ENCODE measurements at places on chromosomes 3 and 15.

DNA sequence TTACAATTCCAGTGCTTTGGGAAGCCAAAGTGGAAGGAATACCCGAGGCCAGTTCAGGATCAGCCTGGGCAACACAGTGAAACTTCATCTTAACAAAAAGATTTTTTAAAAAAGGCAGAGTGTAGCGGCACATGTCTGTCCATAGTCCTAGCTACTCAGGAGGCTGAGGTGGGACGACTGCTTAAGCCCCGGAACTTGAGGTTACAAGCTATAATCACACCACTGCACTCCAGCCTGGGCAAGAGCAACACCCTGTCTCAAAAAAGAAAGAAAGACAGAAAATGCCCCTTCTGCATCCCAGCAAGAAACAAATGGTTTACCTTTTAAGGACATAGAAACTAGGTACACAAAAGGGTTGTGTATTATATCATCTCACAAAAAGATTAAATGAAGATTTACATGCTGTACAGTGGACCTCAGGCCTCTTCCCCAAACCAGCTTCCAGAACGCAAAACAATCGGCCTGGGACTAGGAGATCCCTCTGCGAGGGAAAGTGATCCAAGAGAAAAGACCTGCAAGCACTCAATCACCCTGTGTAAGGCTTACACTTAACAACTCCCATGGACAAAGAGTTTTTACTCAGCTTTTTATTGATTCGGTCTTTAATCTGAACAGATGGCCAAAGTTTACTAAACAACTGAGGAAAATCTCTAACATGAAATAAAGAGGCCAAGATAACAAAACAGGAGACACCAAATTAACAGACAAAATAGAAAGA, 21.2 kb downstream of the TFDP2 start:
- no peak for DNase-seq

DNA sequence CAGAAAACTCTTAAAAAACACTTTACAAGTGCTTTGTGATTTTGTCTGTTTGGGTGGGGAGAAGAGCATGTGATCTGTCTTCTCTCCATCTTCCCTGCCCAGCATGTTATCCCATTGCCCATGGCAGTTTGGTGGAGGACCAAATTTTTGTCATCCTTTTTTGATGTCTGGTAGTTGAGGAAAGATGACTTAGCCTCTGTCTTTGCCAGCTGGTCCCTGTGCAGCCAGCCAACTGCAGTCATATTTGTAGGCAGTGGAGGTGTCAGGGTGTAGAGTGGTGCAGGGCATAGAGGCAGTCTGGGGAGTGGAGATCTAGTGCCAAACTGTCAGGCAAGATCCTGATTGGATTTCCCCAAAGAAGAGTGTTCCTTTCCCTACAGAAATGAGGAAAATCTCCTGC, 40.7 kb downstream of the GASK1A start:
- no peak for DNase-seq

- no peak for DNase-seq
Observed at GRCh38 chr3:116233711-116234357, 211.5 kb downstream of the LSAMP start.

GRCh38 chr15:69931156-69931555, 166.6 kb downstream of the TLE3 start:
- no peak for DNase-seq

- DNase-seq, result no peak
Observed at GRCh38 chr3:131388490-131388799, 6.9 kb downstream of the NUDT16 start.

- DNase-seq, result no peak
Observed at GRCh38 chr3:11375333-11376088, 103.3 kb downstream of the ATG7 start.

GRCh38 chr3:65925254-65925954, 113.3 kb downstream of the MAGI1 start:
- DNase-seq, result no peak

DNA sequence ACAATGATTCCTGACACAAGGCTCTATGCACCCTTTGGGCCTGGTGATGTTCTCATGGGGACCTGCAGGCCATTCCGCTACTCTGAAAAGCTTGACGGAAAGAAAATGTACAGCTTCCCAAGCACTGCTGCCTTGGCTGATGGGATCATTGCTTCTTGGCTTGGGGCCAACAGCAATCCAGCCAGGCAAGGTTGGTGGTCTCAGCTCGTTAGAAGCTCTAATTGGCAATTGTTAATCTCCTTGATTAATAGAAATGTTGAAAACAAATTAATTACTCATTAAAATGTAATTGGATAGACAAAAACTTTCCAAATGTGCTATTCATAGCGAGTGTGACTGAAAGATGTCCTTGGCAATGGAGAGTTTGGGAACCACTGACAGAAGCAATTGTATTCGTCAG, 16.3 kb upstream of the MYZAP start:
- DNase-seq, result no peak

- no peak for DNase-seq
Observed at GRCh38 chr3:170974872-170975271, 51.6 kb downstream of the SLC2A2 start.

GRCh38 chr3:111676211-111677006, 81.3 kb upstream of the ZBED2 start:
- DNase-seq, result no peak

GRCh38 chr15:71333839-71334238, 218.6 kb downstream of the THSD4 start:
- no peak for DNase-seq

- no peak for DNase-seq
Observed at GRCh38 chr3:177881351-177881750, 654.9 kb upstream of the KCNMB2 start.

GRCh38 chr3:63877737-63878393, 14.2 kb downstream of the ATXN7 start:
- DNase-seq, result no peak

DNA sequence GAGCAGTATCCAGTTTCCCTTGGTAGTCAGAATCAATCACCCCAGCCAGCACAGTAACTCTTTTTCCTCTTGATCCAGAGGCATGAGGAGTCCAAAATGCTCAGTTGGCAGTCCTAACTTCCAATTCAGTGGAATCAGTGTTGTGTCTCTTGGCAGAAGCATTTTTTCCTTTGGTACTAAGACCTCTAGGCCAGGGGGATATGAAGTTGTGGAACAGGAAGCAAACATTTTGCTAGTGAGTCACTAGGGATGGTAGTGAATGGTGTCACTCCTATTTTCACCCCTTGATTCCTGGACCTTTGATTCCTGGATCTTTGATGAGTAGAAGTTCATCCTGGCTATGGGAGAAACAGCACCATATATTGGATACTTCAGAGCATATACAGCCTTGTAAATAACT, 70.5 kb upstream of the ALDH1A3 start:
- DNase-seq, result no peak

DNA sequence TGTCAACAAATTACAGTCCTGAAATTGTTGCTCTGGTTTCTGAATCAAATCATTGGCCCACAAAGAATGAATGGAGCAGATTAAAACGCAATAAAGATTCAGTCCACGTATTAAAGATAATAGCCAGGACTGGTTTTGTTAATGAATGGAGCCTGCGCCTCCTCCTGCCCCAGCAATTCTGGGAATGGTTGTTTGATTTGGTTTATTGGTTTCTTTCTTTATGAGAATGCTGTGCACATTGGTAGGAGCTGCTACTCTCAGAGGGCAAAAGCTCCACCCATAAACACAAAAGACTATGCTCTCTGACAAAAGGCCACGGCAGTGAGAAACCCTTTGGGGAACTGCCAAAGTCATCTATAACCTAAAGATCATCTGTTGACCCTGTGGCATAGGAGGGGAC, 261.1 kb downstream of the ABHD5 start:
- no peak for DNase-seq

DNA sequence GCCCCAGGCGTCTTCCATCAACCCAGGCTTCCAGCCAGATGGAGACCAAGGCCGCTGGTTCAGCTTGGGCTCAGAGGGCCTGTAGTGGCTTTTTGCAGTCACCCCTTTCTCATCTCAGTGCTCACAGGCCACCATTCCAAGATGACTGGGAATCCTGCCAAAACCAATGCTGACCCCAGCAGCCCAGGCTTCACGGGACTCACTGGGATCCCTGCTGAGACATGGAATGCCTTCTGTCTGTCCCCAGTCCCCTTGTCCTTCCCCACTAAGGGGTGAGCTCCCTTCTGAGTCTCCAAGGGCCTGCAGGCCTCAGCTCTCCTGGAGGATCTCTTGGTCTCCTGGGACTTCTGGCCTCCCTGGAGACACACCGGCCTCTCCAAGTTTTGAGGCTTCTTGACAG, 77.4 kb upstream of the SEC13 start:
- no peak for DNase-seq

GRCh38 chr15:78083687-78084448, 6.4 kb upstream of the TBC1D2B start:
- peak; percentile 41 for DNase-seq

DNA sequence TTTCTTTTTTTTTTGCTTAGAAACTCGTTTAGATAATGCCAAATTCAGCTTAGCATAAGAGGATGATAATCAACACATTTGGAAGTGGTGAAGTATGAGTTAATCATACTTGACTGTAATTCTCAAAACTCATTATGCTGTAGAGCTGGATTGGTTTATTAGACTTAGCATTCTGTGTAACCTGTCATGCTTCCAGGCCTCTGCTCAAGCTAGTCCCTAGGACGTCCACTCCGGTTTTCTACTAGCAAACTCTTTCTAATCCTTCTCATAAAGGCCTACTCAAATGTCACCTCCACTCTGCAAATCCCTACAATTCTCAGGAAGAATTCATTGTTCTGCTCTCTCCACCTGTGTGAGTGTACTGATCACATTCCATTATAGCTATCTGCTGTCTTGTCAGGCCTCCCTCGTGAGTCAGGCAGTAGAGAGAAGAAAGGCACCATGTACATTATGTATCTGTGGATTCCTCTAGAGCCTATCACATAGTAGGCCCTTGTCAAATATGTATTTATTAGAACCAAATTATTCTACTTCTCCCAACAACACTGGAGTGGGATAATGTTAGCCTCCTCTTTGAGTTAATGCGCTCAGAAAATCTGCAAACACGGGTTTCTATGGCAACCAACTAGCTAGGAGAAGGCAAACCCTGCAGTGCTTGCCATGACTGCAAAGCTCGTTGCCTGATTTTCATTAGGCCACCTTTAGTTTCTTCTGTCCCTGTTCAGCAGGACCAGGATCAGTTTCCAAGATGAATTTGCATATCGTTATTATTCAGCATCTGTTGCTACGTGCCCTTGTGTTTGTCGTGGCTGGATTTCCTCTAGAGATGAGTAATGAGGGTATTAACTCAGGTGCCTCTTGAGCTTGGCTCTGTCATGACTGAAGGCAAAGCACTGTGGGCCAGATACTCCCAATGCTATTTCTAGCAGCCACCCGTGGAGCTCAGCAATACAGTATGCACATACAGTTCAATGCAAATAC, 30.7 kb downstream of the ATP13A5 start:
- DNase-seq, result no peak

DNA sequence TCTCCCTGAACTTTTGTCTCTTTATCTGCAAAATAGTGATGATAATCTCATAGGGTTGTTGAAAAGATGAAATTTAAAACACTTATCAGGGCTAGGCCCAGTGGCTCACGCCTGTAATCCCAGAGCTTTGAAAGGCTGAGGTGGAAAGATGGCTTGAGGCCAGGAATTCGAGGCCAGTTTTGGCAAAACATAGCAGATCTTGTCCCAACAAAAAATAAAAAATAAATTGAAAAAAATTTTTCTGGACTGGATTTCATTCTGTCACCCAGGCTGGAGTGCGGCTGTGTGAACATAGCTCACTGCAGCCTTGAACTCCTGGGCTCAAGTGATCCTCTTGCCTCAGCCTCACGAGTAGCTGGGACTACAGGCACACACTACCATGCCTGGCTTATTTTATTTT, 29.6 kb downstream of the LMLN start:
- DNase-seq, result no peak

- no peak for DNase-seq
Observed at GRCh38 chr3:31775383-31775782, 205.7 kb downstream of the OSBPL10 start.

GRCh38 chr3:38992117-38992760, 59.5 kb downstream of the SCN11A start:
- no peak for DNase-seq

DNA sequence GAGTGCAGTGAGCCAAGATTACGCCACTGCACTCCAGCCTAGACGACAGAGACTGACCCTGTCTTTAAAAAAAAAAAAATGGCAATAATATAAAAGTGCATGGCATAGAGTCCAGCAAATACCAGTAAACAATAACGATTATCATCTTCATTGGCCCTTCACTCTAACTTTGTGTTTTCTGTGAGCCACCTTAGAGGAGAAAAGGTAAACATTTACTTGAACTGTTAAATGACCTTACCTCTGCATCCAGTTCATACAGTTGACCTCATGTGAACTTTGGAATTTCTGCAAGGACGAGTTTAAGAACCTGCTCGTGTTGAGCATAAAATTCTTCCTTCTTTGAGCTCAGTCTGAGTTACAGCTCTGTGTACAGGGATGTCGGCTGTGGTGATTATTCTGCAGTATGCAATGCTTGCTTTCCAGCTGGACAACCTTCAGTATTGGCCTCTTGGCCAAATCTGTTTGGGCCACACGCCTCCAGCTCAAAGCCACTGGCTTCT, 56.6 kb downstream of the RLBP1 start:
- no peak for DNase-seq

DNA sequence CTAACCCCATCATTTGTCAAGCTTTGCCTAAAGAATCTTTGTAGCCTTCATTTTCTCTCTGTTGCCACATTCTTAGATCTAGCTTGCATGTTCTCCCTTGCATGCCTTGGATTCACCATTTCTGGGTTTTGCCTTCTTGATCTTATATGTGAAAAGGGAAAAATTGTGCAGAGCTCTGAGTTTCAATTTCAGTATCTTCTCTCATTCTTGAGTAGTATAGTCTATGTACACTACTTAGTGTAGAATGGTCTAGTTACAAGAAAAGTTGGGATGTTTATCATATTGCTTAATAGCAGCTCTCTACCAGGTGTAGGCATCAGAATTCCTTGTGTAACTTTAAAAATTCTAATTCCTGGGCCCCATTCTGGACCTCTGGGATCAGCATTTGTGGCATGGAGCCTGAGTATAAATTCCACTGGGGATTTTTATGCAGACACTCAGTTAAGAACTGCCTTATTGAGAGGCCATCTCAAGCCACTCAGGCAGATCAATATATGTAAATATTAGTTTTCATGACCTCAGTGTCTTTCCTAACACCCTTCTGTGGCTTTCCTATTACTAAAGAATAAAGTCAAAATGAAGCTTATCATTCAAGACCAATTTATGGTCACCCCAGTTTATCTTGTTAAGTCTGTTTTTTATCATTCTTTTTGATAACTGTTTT, 23.4 kb downstream of the GTF2E1 start:
- no peak for DNase-seq

- no peak for DNase-seq
Observed at GRCh38 chr3:46367811-46368210, 2.9 kb upstream of the CCR5 start.

- no peak for DNase-seq
Observed at GRCh38 chr3:161957467-161957866, 460.9 kb downstream of the OTOL1 start.
